ENCODE measurements at places on chromosomes 11 and 22.

DNA sequence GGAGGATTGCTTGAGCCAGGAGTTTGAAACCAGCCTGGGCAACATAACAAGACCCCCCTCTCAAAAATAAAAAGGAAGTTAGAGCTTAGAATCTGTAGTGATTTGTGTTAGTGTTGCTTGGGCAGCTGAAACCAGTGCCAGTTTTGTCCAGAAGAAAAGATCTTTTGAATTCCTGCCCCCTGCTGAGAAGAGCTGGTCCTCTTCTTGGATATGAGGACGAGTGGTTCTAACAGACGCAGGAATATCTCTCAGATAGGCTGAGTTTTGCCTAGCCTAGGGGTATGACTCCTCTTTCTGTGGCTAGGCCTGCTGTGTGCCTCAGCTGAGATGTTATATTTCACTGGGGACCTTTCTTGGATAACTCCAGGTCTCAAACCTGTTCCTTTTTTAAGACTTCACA lies 102.8 kb downstream of the STIM1 start:
- no peak for DNase-seq

DNA sequence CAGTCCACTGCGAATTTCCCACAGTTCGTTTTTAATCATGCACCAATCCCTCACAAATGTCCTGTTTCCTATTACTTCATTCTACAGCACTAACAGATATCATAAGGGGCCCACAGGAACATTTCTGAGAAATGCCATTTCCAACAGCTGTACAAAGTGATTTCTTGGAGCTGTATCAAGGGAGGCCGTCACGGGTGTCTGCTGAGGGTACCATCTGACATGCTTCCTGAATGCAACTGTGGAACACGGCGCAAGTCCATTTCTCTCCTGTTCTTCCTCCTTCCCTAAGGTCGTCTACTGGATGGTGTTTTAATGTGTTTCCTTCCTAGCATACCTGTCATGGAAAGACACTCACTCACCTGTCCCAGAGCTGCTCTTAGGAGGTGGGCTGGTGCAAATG lies 320.7 kb downstream of the LARGE1 start:
- no peak for DNase-seq

- no peak for DNase-seq
These were observed 48.8 kb upstream of the PHF21B start for GRCh38 chr22:45058622-45058912.

DNA sequence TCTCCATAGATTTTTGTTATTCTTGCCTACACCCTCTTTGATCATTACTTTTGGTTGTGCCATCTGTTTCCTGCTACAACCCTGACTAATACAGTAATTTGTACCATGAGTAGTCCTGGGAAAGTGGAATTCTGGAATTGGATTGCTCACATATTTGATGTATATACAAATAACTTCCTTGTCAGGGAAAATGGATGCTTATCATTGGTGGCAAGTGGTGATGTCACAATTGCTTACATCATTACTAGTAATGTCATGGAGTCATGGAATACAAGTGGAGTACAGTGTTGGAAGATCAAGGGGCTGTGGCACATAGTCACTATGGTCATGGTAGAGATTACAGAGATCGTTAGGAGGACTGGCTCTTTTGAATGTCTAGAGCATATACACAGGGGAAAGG lies 24.4 kb downstream of the AASDHPPT start:
- no peak for DNase-seq

GRCh38 chr22:28208036-28208435 lies 289.0 kb upstream of the PITPNB start:
- no peak for DNase-seq

DNA sequence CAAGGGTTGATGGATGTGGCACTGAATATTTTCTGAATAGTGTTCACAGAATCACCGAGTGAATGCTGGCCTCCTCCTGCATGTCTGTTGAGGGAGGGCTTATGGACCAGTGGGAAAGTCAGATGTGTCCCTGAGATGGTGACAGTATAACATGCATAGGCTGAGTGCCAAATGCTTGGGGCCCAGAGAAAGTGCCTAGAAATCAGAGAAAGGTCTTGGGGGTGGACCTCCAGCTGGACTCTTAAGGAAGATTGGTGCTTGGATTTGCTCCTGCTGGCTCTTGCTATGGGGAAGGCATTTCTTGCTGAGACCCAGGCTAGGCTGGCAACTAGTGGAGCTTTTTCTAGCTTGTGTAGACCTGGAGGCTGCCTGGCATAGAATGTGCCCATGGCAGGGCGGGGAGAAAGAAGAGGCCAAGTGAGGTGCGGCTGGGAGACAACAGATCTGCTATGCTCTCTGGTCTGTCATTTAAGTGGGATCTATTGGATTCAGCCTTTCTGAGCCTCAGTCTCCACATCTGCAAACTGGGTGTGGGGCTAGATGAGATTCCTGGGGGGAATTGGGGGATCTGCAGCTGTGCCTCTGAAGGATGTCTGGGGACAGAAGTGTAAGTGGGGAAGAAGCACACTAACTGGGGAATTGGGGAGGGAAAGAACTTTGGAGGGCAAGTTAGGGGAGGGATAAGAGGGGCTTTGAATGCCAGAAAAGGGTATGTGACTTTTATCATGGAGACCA lies 27.4 kb downstream of the ZNRF3 start:
- DNase-seq = no peak

- DNase-seq = no peak
These were observed 157.4 kb downstream of the BUD13 start for GRCh38 chr11:116615211-116615865.

DNA sequence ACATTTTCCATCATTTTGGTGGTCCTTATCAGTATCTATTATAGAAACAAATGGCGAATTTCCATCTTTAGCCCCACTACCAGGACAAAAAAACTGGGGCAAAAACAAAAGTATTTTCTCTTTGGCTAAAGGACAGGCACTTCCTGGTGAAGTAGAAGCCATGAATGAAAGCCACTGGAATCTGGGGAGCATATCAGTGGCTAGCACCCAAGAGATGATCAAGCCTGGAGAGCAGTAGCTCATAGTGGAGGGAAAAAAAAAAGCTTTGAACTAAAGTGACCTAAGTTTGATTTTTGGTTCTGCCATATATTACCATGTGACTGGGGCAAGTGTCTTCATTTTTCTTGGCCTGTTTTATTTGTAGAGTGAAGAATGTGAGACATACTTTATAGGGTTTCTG lies 272.3 kb downstream of the GUCY1A2 start:
- no peak for DNase-seq

GRCh38 chr11:108751444-108751843 lies 86.6 kb downstream of the DDX10 start:
- no peak for DNase-seq

- DNase-seq = no peak
These were observed 268.6 kb upstream of the SESN3 start for GRCh38 chr11:95499516-95500135.

DNA sequence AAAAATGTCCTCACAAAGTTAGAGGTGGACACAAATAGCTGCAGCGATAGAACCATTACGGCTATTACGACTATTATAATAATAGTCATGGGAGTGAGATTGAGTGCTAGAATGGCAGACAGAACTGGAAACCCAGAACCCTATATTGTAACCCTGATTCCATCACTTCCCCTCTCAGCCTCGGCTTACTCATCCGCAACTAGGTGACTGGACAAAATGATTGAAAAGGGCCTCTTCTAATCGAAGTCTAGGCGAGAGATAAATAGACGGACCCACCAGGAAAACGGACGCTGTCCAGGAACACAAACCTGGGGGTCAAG lies 629 bp downstream of the PSMA1 start:
- no peak for DNase-seq

DNA sequence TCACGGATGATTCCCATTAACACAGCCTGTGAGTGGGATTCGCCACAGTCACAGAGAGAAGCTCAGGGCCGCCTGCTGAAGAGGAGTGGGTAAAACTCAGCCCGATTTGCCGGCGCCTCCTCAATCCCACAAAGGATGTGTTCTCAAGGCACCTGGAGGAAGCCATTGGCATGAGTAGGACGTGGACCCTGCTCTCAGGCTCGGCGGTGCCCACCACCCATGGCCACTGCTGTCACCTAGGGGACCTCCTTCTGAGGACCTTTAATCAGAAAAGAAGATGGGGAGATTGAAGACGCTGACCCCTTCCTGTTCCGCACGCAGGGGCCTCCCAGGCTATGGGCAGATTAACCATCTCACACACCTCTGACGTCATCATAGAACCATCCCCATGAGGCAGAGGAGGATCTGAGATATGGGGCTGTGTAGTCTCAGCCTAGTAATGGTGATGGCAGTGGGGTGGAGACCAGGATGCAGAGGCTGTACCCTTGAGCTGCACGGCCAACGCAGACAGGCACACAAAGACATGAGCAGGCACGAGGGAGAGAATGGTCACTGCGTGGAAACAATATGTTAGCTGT lies 571.8 kb downstream of the BRD1 start:
- DNase-seq = no peak

DNA sequence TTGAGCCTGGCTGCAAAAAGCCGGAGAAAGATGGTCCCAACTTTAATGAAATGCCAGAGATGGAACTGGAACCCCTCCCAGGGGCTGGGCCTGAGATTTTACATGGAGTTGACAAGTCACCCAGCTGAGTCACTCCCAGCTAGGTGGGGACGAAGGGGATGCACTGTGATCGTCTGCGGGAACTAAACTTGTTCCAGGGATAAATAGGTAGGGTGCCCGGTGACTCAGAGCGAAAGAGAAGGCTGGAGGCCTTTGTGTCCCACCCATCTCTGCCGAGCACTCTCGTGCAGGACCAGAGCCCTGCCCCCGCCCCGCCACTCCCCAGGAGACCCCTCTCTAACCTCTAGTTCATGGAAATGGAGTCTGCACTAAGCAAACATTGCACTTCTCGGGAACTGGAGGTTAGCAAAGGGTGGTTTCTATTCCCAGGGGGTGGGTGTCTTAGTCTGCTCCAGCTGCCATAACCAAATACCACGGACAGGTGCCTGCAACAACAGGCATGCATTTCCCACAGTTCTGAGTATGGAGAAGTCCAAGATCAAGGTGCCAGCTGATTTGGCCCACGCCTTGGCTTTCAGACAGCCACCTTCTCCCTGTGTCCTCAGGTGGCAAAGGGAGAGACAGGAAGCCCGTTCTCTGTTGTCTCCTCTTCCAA lies 60.7 kb upstream of the FADD start:
- no peak for DNase-seq

- no peak for DNase-seq
These were observed 351.1 kb downstream of the CADM1 start for GRCh38 chr11:115153135-115153534.

DNA sequence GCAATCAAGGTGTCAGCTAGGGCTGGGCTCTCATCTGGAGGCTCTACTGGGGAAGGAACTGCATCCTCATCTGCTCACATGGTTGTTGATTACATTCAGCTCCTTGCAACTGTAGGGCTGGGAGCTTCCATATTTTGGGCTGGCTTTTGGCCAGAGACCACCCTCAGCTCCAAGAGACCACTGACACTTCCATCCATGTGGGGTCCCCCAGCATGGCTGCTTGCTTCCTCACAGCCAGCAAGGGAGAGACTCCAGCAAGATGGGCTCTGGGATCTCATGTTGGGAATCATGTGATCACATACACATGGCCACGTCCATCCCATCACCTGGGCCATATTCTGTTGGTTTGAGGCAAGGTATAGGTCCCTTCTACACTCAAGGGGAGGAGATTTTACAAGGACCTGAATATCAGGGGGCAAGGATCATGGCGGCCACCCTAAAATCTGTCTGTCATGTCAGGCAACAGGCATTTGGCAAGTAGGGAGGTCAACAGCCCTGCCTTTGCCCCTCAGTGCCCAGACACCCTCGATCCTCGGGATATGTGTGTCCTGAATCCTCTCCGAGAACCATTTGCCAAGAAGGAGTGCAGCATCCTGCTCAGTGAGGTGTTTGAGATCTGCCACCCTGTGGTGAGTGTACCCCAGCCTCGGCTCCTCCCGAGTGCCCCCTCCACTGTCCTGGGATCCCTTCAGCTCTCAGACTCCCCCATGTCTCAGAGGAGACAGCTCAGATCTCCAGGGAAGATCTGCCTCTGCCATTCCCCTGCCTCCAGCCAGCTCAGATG lies 48.7 kb downstream of the OTOG start:
- DNase-seq = no peak

GRCh38 chr11:34637303-34637702 lies 16.4 kb downstream of the EHF start:
- DNase-seq = no peak

DNA sequence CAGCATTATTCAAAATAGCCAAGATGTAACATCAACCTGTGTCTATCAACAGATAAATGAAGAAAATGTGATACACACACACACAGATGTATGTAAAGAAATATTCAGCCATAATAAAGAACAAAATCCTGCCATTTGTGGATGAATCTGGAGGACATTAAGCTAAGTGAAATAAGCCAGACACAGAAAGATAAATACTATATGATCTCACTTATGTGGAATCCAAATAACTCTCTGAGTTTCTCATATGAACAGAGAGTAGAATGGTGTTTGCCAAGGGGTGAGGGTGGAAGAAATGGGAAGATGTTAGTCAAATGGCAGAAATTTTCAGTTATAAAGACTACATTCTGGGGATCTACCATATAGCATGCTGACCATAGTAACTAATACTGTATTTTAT lies 224.2 kb downstream of the GUCY1A2 start:
- no peak for DNase-seq

Measured in SK-N-MC (cell line).